CD4-positive, alpha-beta T cell treated with Interleukin-6 at 100 ng/mL for 8 hours (primary cell): ENCODE measurements at places on chromosomes 4 and X.

- no peak for DNase-seq
Measured at GRCh38 chrX:12322031-12322430, 183.8 kb downstream of the FRMPD4 start.

GRCh38 chr4:133000012-133000411, 149.1 kb upstream of the PCDH10 start:
- DNase-seq: no peak

DNA sequence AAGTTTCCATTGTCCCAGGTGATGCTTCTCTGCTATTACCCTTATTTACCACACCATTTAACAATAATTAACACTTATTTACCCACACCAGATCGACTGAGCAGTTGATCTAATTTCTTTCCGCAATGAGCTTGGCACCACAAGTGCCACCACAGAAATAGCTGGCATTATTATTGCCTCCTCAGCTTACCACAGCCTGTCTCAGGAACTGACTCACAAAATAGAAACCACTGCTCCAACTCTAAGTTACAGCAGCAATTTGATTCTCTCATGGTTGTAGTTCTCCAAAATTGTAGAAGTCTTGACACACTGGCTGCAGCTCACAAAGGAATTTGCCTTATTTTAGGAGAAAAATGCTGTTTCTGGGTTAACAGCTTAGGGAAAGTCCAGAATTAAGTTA, 22.5 kb downstream of the ZNF721 start:
- no peak for DNase-seq

DNA sequence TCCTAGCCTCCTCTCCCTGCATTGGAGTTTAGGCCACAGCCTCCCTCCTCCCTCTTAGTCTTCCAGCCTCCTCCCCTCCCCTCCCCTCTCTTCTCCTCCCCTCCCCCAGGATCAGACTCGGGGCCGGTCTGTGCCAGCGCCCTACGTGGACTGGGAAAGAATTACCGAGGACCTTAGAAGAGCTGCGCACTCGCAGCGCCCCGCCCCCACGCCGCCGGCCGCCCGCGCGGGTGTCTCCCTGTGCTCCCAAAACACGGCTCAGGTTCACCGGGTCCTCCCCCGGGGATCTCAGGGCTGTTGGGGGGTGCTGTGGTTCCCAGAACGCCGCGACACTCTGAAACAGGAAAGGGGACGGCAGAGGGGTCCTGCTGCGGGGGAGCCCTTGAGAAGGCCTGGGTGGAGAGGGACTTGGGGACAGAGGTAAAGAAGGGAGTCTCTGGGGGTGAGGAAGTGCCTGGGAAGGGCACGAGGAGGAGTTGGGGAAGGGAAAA, 122.3 kb upstream of the TBL1X start:
- DNase-seq: peak; percentile 59

DNA sequence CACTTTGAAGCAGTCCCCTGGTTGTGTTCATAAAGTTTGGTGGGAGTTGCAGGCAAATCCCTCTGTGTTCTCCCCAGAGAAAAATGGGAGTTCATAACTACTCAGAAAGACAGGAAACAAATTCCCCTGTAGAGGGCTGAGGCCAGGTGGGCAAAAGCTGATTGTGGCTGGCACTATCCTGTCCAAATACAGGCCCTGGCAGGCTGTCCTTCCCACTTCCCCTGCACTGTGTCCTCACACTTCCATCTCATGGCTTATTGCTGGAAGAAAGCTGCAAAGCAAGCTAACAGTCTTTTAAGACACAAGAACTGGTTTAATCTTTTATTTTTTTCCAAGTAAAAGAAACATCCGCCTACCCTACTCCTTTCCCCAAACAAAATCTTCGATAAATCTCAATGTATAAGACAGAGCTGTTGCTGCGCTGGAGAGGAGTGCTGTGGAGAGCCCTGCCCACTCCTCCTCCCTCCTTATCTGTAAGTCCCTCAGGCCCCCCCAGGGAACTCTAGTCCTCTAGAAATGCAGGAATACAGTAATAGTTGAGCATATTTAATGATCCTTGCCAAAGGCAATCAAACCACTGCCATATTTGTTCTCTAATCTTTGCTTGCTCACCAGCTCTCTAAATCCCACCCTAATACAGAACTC, 14.0 kb downstream of the TAPT1 start:
- DNase-seq: no peak

- no peak for DNase-seq
Measured at GRCh38 chr4:147247579-147247978, 233.3 kb upstream of the EDNRA start.

DNA sequence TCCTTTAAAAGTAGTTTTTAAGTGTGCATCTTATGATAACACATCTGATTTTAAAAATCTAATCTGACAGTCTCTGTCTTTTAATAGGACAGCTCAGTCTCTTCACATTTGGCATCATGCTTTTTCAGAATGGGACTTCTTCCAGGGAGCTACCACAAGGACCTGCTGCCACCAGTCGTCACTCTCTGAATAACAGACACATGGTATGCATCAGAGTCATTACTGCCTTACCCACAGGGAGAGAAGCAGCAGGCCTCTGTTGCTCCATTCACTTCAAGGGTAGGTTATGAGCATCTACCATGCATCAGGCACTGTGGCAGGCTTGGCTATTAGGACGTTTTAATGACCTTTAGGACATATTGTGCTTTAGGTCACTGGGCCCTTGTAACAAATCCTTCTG, 50.0 kb upstream of the AFAP1 start:
- no peak for DNase-seq

- no peak for DNase-seq
Measured at GRCh38 chr4:139550724-139551429, 5.1 kb downstream of the SETD7 start.

GRCh38 chr4:44629280-44629866, 22.1 kb downstream of the YIPF7 start:
- peak; percentile 45 for DNase-seq

DNA sequence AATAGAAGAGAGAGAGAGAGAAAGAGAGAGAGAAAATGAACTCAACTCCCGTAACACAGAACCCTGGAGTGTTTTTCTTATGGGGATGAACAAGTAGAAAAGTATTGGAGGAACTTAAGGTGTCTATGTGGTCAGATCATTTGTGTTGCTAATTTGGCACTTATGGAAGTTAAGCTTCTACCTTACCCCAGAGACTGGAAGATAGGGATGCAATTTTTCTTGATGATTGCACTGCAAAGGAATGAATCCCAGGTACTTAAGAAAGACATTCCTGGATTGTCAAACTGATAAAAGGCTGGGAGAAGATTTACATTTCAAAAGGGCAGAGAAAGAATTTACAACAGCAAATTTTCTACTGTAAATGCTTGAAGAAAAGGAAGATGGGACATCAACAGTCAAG, 57.2 kb downstream of the MAP9 start:
- no peak for DNase-seq

DNA sequence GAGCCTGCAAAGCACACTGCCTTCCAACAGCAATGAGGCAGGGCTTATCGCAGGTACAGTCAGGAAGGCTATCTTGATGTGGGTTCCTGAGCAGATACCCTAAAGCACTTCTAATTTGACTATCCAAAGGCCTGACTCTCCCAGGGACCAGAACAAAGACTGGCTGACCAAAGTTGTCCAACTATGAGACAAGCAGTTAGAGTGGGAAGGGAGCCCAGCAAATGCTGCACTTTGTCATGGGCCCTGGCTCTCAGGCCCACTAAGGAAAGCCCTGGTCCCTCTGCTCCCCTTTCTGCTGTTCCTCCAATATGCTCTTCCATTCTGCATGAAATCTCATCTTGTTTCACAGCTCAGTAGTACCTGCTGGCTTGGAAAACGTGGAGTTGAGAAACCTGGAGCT, 391.0 kb downstream of the RAB28 start:
- no peak for DNase-seq

DNA sequence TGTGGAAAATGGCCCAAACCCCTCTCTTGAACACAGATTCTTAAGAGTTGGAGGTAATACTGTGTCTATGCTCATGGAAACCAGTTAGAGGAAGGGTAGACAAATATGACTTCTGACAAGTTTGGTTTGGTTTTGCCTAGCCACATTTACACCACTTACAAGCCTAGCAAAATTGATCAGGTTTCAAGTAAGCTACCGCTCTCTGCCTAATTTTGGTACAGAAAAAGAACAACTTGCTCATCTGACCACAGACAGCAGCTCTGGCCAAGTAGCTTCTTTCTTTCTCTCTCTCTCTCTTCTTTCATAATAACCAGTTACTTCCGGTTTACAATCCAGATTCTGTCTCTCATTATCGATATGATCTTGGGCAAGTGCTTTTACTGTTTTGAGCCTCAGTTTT, 260.0 kb downstream of the GLUD2 start:
- no peak for DNase-seq

DNA sequence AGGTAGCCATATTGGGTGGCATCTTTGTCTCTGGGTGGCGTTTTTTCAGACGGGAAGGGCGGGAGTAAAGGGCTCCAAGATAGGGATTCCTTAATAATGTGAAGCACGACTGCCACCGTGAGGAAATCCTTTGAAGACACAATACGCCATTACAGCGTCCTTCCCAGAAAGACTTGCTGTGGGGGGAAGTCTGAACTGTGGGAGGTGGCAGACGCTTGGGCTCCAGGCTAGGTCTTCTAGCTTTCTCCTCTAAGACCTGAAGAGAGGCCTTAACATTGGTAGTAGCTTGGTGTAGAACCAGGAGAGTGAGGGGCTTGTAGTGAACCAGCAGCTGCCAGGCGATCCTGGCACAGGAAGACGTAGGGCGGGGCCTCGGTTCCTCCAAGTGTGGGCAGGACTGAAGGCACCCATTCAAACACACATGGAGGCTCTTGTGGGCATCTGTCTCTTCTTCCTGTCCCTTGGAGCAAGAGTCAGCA, 197.3 kb downstream of the OR13H1 start:
- peak; percentile 83 for DNase-seq

GRCh38 chrX:38220415-38221390, at the start of gene SRPX:
TSS of gene SRPX (minus strand) at chrX:38220871. CDS start at chrX:38220792, 79 bp downstream.
- DNase-seq: no peak

GRCh38 chr4:147388018-147388417, 92.9 kb upstream of the EDNRA start:
- no peak for DNase-seq

- no peak for DNase-seq
Measured at GRCh38 chr4:120144634-120145033, 78.0 kb upstream of the MAD2L1 start.

GRCh38 chrX:94366616-94367015, 692.6 kb downstream of the FAM133A start:
- no peak for DNase-seq

DNA sequence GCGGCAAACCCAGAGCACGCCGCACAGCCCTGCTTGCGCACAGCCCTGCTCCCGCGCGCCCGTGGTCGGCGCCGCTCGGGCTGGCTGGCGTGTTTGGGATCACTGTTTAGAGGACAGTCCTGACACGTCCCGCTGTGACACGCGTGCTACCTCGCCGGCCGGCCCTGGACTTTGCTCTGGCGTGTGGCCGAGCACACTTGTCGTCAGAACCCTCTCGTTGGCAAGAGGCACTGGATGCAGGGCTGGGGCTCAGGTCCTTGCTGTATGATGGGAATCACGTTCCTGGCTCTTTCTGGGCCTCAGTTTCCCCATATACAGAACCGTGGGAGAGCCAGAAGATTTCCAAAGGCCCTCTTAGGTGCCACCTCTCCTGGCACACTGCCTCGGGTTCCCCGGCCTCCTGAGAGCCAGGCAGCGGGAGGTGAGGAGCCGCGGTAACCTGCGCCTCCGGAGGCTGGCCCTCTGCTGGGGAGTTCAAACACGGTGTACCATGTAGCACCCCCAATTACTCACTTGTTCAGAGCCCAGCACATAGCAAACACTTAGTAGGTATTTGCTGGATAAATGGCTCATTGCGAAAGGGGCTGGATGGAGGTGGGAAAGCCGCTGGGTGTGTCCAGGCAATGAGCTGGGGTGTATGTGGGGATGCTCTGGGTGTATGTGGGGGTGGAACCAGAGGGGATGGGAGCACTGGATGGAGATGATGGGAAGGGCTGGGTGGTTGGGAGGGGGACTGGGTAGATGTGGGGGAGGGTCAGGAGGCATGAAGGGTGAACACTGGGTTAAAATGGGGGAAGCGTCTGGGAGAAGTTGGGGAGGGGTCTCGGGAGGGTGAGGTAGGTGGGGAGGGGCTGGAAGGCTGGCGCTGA, 76.6 kb downstream of the HTRA3 start:
- no peak for DNase-seq

GRCh38 chr4:47031011-47031678, at the start of gene GABRB1:
TSS of gene GABRB1 (plus strand) at chr4:47031567.
- DNase-seq: no peak

DNA sequence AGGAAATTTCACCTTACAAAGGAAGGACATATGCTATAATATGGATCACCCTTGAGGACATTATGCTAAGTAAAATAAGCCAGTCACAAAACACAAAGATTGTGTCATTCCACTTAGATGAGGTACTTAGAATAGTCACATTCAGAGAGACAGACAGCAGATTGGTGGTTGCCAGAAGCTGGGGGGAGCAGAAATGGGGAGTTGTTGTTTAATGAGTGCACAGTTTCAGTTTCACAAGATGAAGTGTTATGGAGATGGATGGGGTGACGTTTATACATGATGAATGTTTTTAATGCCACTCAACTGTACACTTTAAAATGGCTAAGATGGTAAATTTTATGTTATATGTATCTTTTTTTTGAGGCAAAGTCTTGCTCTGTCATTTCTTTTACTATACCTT, 14.8 kb upstream of the SPON2 start:
- DNase-seq: peak; percentile 39

- DNase-seq: no peak
Measured at GRCh38 chrX:132294192-132294591, 74.9 kb upstream of the RAP2C start.

GRCh38 chr4:117376692-117377091, 291.3 kb upstream of the TRAM1L1 start:
- no peak for DNase-seq

- no peak for DNase-seq
Measured at GRCh38 chrX:133933316-133933715, 52.1 kb downstream of the GPC3 start.

- DNase-seq: no peak
Measured at GRCh38 chr4:138037696-138038095, 204.5 kb downstream of the SLC7A11 start.

- no peak for DNase-seq
Measured at GRCh38 chrX:16444353-16444752, 205.6 kb upstream of the S100G start.

DNA sequence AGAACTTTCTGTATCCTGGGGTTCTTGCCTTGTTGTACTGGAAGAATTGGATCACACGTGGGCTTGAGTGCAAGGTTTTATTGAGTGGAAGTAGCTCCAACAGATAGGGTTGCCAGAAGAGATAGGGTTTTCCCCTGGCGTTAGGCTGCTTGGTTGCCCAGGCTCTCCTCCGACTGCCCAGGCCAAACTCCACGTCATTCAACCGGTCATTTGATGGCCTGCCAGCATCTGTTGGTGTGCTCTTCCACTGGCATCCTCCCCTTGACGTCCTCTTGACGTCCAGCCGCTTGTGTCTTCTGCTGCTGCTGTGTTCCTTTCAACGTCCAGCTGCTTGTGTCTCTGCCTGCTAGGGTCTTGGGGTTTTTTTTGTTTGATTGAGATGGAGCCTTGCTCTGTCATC, 340.3 kb upstream of the ZCCHC13 start:
- DNase-seq: no peak

GRCh38 chr4:7768736-7769135, 170.9 kb downstream of the AFAP1 start:
- no peak for DNase-seq

GRCh38 chr4:159655547-159655946, 552.7 kb downstream of the RAPGEF2 start:
- no peak for DNase-seq

GRCh38 chr4:55635741-55636655, at the start of gene NMU:
TSS of gene NMU (minus strand) at chr4:55636298. CDS start at chr4:55636192, 106 bp downstream.
- no peak for DNase-seq

- DNase-seq: peak; percentile 8
Measured at GRCh38 chrX:37993837-37994619, 12.3 kb upstream of the SYTL5 start.

- DNase-seq: no peak
Measured at GRCh38 chr4:80990851-80991250, 39.7 kb upstream of the BMP3 start.

- peak; percentile 1 for DNase-seq
Measured at GRCh38 chr4:72567821-72568675, 973 bp downstream of the ADAMTS3 start.
